ENCODE measurements at places on chromosomes 13 and 19. TPM values are rescaled to one million over a fixed set of nuclear protein-coding genes. Genes with fewer than 3 reads are reported as not detected.

Gene SPACA4
- total RNA-seq, result not detected

Gene CASP14
- not detected for total RNA-seq

Gene ZNF57
- total RNA-seq, result 9.2 TPM

Gene SCEL
- total RNA-seq, result not detected

Gene KIR3DL1
- not detected for total RNA-seq

Gene SUCLA2
- total RNA-seq, result 74.4 TPM

Gene NR2F6
- total RNA-seq, result 70.9 TPM

Gene ZNF14
- total RNA-seq, result 7.4 TPM

Gene SHD
- total RNA-seq, result 0.53 TPM

Gene RNF113B
- total RNA-seq, result not detected

Gene C2CD4C
- 8.8 TPM for total RNA-seq

Gene PPFIA3
- total RNA-seq, result 4.7 TPM

Gene GFY
- total RNA-seq, result not detected

Gene BLVRB
- total RNA-seq, result 381 TPM

Gene CNN1
- 0.78 TPM for total RNA-seq

Gene ZGLP1
- total RNA-seq, result 1.5 TPM

Gene CBARP
- 0.93 TPM for total RNA-seq

Gene KASH5
- not detected for total RNA-seq

Gene PRSS57
- not detected for total RNA-seq

Gene FCAR
- total RNA-seq, result not detected

Gene RNF225
- total RNA-seq, result not detected

Gene ZNF799
- 7.5 TPM for total RNA-seq

Gene VSTM1
- total RNA-seq, result not detected

Gene CILP2
- total RNA-seq, result 0.02 TPM

Gene ATP8A2
- 1.1 TPM for total RNA-seq

Gene GNA15
- total RNA-seq, result 0.26 TPM

Gene NDUFA13
- total RNA-seq, result 101 TPM

Gene FSD1
- 61.1 TPM for total RNA-seq

Gene SAMD4B
- 55.7 TPM for total RNA-seq

Gene PSG1
- 1.5 TPM for total RNA-seq

Gene COQ8B
- total RNA-seq, result 51.5 TPM

Gene HIF3A
- not detected for total RNA-seq

Gene IL17D
- total RNA-seq, result 2.2 TPM

Gene SPTBN4
- 2.2 TPM for total RNA-seq

Gene ZNF541
- total RNA-seq, result not detected

Gene IZUMO1
- not detected for total RNA-seq

Gene CYP2A6
- total RNA-seq, result not detected

Gene ZNF304
- total RNA-seq, result 13.0 TPM

Gene SIGLEC6
- total RNA-seq, result not detected

Gene ERICH6B
- not detected for total RNA-seq

Gene ATP4A
- total RNA-seq, result not detected

Gene BSG
- 700 TPM for total RNA-seq

Gene GSX1
- not detected for total RNA-seq

Gene GRK1
- total RNA-seq, result not detected

Gene PRKCG
- total RNA-seq, result 2.2 TPM

Gene IGSF23
- total RNA-seq, result not detected

Gene ZNF90
- total RNA-seq, result 0.72 TPM

Gene MISP
- total RNA-seq, result 58.6 TPM

Gene ZNF665
- total RNA-seq, result not detected

Gene LILRB2
- not detected for total RNA-seq
